Activated naive CD8-positive, alpha-beta T cell treated with anti-CD3 and anti-CD28 coated beads for 36 hours (primary cell): ENCODE measurements at places on chromosomes 5 and 9. TPM values are rescaled to one million over a fixed set of nuclear protein-coding genes. Genes with fewer than 3 reads are reported as not detected.

Gene SPAG8
- total RNA-seq: 0.68 TPM

Gene CCNI2
- 8.4 TPM for total RNA-seq

Gene C1QTNF3
- 1.5 TPM for total RNA-seq

Gene CDKN2A
- total RNA-seq: 1.5 TPM

Gene NSMF
- total RNA-seq: 74.1 TPM

Gene SLIT3
- 0.20 TPM for total RNA-seq

Gene HAPLN1
- not detected for total RNA-seq

Gene ENTREP1
- total RNA-seq: not detected

Gene TRIM7
- 0.62 TPM for total RNA-seq

Gene B4GALT7
- 21.0 TPM for total RNA-seq

Gene TRIM14
- 45.2 TPM for total RNA-seq

Gene IFNA13
- not detected for total RNA-seq

Gene ZNF367
- total RNA-seq: 40.9 TPM

Gene S1PR3
- 0.38 TPM for total RNA-seq

Gene MEF2C
- total RNA-seq: 1.5 TPM

Gene CTNND2
- total RNA-seq: not detected

Gene MLANA
- total RNA-seq: not detected

Gene ENC1
- total RNA-seq: 0.60 TPM

Gene DDX46
- 77.2 TPM for total RNA-seq
